Lower lobe of right lung (tissue), 2 donors: ENCODE measurements at places on chromosomes 2 and 18. TPM values are rescaled to one million over a fixed set of nuclear protein-coding genes. Genes with fewer than 3 reads are reported as not detected.

- DNase-seq: no peak
Observed at GRCh38 chr18:77009675-77010074, 122.9 kb downstream of the MBP start.

- no peak for DNase-seq
Observed at GRCh38 chr2:58006256-58006951, 40.2 kb upstream of the VRK2 start.

GRCh38 chr2:185291035-185291647 is 447.5 kb upstream of the FSIP2 start:
- DNase-seq: no peak

DNA sequence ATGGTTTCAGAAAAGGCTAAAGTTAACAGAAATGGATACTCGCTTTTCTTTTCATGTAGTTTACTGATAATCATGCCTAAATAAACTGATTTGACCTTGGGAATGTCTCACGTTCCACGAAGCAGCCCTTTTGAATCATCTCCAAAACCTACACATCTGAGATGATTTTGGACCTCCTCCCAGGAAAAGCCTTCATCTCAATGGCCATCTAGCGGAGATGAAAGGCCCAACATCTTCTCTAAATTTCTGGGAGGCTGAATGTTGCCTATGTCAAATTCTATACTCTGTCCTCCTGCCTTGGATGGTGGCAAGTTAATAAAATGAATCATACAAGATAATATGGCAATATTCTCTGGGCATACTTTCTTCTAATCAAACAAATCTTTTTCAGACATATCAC is 448.5 kb downstream of the ZEB2 start:
- no peak for DNase-seq

GRCh38 chr18:57561728-57562423 is 24.6 kb downstream of the FECH start:
- no peak for DNase-seq

GRCh38 chr2:207123776-207124391 is 41.9 kb downstream of the KLF7 start:
- DNase-seq: no peak

DNA sequence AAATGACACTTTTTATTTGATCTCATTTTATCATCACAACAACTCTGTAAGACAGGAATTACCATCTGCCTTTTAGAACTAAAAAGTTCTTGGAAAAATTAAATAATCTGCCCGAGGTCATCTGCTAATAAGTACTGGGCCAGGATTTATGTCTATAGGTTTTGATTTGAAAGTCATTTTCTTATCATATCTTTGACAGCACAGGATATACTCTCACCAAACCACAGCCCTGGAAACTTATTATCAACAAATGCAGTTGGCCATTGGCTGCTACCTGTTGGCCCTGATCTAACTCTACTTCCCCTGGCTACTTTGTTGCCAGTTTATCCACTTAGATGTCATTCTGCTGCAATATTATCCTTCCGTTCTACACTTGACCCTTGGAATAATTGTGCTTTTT is 354.6 kb downstream of the RAD51AP2 start:
- DNase-seq: no peak

DNA sequence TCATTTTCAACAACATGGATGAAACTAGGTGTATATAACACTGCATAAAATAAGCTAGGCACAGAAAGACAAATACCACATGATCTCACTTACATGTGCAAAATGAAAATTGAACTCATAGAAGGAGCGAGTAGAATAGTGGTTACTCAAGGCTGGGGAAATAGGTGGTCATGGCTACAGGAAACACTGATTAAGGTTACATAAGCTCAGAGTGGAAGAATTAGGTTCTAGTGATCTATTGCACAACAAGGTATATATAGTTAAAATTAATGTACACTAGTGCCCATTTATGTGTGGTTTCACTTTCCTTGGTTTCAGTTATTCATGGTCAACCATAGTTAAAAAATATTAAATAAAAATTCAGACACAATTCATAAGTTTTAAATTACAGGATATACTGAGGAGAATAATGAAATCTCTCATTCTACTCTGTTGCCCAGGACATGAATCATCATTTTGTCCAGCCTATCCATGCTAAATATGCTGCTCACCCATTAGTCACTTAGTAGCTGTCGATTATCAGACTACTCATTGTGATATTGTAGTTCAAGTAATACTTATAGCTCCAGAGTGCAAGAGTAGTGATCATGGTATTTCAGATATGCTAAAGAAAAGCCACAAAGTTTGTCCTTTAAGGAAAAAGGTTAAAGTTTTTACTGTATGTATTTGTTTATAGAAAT is 1530.9 kb upstream of the LRRTM1 start:
- DNase-seq: no peak

- no peak for DNase-seq
Observed at GRCh38 chr2:168767258-168767657, 35.2 kb upstream of the NOSTRIN start.

DNA sequence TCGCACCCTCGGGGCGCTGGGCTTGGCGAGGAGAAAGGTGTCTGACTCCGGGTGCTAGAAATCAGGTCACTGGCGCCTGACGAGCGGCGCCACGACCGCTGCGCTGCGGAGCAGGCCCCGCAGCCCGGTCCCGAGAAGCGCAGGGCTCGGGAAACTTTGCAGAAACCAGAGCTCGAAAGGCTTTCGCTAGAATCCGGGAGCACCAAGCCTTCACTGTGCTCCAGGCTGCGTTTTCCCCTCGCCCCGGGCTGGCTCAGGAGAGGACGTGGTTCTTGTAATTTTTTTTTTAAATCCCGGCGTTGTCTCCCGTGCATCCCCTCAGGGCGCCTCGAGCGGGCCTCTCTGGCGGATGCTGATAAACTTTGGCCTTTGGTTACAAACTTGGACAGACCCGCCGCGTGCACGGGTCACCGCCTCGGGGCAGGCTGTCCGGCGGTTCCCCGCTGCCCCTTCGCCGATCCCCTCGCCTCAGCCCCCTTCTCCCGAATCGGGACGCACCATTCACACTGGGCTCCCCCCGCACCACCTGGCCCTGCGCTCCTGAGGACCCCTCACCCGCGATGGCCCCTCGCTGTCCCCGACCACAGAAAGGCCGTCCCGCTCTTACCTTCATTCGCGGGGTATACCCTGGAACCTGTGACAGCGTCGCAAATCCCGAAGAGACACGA is 419 bp downstream of the EPHA4 start:
- peak; percentile 55 for DNase-seq

GRCh38 chr2:105888625-105889024 is 143.9 kb downstream of the NCK2 start:
- no peak for DNase-seq

DNA sequence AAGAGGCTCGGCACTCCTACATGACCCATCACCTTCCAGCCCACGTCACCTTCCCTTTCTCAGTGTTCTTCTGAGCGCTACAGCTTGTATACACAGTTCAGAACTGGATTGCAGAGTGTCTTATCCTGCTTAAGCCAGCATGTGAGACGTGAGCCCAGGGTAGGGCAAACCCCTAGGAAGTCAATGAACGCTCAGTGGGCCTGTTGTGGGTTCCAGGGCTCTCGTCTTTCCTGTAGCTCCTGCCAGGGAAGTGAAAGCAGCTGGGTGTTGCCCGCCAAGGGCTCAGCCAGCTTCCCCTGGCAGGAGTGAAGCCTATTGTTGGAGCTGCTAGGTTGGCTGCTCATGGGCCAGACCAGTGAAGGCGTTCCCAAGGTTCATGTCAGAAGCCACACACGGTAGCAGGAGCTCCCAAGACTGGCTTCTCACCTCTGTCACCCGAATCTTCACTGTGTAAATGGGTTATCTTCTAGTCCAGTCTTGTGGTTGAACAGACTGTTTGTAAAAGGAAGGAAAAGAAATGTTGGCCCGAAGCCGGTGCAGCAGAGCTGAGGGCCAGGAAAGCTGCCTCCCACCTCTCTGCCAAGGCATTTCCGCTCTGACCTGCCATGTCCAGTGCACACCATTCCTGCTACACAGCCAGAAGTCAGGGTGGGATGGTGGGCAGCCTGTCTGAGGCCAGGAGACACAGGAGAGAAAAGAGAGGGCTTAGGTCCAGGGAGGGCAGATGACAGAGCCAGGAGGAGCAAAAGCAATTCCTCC is 69.6 kb upstream of the RMDN2 start:
- DNase-seq: peak; percentile 69

- no peak for DNase-seq
Observed at GRCh38 chr18:73093687-73094250, 226.0 kb upstream of the NETO1 start.

DNA sequence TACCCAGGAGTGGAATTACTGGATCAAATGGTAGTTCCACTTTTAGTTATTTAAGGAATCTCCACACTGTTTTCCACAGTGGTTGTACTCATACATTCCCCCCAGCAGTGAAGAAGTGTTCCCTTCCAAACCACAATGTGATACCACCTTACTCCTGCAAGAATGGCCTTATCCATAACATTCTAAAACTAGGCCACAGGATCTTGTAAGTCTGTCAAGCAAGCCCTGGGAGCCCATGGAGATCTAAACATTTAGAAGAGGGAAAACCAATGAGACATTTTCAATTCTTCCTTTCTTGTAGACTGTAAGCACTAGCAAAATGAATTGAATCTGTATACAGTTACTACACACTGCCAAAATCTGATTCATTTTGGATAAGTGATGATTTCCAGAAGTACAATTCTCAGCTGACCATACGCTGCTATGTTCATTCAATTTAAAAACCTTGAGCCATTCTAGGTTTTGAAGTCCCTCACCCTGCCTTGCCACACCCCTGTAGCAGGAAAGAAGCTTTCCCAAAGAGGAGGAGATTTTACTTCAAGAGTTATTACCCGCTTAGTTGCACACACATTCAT is 149.1 kb downstream of the SLC8A1 start:
- no peak for DNase-seq

DNA sequence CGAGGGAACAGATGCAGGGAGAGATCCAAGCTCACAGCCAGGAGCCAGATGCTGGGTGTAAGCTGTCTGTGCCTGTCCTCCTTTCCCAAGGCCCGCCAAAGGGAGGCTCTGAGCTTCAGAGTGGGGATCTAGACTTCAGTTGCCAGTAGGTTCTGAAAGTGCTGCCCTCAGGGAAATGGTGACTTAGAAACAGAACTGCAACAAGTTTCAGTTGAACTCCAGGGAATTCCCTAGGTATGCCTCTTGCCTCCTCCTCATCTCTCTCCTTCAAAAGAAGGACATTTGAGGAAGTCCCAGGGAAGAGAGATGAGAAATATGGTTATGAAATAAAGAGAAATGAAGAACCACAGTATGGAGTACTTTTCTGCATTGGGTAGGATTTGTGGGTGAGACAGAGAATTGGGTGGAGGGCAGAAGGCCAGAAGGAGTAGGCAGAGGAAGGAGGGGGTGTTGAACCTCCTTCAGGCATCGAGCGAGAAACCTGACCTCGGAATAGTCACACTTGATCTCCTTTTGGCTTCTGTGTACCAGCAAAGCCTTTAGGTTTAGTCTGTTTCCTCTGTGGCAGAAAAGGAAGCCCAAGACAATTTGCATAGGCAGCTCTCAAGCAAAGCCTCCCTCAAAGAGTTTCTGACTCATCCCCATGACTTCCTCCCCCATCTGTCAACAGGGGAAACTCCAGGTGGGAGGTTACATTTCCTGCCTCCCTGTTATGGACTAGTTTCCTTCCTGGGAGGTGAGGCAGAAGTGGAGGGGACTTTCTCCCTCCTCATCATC is 45.7 kb downstream of the QPCT start:
- DNase-seq: no peak

- DNase-seq: no peak
Observed at GRCh38 chr2:147862859-147863516, 18.2 kb downstream of the ACVR2A start.

GRCh38 chr18:28287146-28287545 is 110.2 kb upstream of the CDH2 start:
- no peak for DNase-seq

- DNase-seq: no peak
Observed at GRCh38 chr2:180983468-180984242, 3.2 kb downstream of the UBE2E3 start.

- no peak for DNase-seq
Observed at GRCh38 chr18:3604498-3605408, 154.8 kb downstream of the TGIF1 start.

GRCh38 chr2:75199428-75200011 is at the start of gene TACR1:
Gene TACR1, minus strand, starts transcription at chr2:75199520. Its CDS starts 586 bp downstream, at chr2:75198934.
- DNase-seq: peak; percentile 73

DNA sequence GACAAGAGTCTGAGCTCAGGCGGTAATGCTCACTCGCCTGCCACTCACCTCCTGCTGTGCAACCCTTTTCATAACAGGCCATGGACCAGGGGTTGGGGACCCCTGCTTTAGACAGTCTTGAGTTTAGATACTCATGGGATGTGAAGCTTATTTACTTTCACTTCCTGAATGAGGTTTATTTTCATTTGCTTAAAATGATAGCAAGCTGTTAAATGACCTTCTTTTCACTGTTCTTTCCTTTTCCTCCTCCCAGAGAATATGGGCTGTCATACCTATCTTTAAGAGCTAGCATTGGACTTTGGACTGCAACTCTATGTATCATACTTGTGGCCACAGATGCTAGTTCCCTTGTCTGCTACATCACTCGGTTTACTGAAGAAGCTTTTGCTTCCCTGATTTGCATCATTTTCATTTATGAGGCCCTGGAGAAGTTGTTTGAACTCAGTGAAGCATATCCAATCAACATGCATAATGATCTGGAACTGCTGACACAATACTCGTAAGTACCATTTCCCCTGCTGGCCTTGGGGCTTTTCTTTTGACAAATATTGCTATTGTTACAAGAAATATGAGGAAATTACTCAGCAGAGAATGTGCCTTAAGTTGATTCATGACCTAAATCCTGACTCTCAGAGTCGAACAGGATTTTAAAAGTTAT is 168.5 kb downstream of the DPP4 start:
- DNase-seq: no peak

- DNase-seq: no peak
Observed at GRCh38 chr18:70280007-70280925, 8.6 kb upstream of the SOCS6 start.

GRCh38 chr2:240622060-240622411 is 3.2 kb upstream of the GPR35 start:
- DNase-seq: peak; percentile 36

GRCh38 chr18:76412010-76412817 is 82.8 kb downstream of the ZNF516 start:
- DNase-seq: no peak

DNA sequence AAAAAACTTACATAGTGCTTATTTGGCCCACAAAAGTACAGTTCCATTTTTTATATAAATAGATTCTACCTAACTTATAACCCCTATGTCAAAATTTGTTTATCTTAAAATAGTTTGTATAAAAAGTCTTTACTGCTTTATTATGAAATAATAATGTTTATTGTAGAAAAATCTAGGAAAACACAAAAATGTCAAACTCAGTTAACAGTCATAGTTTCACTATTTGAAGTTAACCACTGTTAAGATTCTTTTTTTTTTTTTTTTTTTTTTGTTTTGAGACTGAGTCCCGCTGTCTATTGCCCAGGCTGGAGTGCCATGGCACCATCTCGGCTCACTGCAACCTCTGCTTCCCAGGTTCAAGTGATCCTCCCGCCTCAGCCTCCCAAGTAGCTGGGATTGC is 26.5 kb upstream of the ABI2 start:
- DNase-seq: no peak

GRCh38 chr2:1591461-1591770 is 152.9 kb downstream of the PXDN start:
- no peak for DNase-seq

CYP27C1 gene
- total RNA-seq: not detected

SLC11A1 gene
- 419 TPM for total RNA-seq

CABYR gene
- total RNA-seq: 1.2 TPM

ALPG gene
- total RNA-seq: 0.53 TPM

TMEM198 gene
- total RNA-seq: 1.4 TPM

NFE2L2 gene
- 105 TPM for total RNA-seq

RTP5 gene
- not detected for total RNA-seq

SIX3 gene
- not detected for total RNA-seq

TIA1 gene
- 118 TPM for total RNA-seq

FNDC4 gene
- 1.6 TPM for total RNA-seq

CDH2 gene
- total RNA-seq: 0.68 TPM
